ENCODE measurements at places on chromosomes 4 and X.

DNA sequence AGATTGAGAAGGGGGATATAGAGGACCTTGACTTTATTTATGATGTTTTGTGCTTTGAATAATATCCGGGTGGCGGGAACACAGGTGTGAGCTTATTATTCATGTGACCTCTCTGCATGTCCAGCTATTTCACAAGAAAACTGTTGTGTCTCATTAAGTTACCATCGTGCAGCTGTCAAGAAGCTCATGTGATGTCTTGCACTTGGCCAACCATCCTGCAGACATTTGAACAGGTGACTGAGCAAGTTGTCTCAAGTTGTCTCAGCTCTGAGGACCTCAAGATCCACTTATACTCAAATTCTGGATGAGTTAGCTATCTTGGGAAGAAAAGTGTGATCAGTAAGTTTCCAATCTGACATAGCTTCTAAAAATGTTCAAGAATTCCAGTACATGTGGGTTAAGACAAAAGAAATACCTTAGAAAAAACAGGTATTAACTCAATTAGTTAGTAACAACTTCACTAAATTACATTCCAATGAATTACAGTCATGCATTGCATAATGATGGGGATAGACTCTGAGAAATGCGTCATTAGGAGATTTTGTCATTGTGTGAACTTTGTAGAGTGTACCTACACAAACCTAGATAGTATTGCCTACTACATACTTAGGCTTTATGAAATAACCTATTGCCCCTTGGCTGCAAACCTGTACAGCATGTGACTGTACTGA is 462.2 kb downstream of the INPP4B start:
- DNase-seq, result no peak

DNA sequence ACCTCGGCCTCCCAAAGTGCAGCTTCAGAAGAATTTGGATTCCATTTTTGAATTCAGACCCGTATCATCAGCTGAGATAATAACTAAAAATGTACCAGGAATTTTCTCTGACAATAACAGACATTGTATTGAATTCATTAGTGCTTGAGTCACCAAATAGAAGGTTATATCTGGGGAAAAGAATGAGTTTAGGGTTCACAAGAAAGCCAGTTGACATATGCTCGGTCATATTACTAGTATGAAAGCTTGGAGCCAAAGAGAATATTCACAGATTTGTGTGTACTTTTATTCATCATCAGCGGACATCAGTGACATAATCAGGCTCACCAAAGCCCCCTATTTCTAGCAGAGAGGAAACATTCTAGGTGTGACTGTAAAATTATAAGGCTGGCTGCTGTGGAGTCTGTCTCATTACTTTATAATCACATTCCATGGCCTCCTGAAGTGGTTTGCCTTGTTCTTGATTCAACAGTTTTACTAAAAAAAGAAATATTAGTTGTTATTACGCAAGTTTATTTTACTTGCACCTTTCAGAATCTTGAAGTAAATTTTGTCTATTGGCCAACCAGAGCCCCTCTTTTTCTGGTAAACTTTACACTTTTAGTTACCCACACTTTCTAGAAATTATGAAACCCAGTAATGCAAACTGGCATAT is 14.6 kb upstream of the DCTD start:
- DNase-seq, result no peak

DNA sequence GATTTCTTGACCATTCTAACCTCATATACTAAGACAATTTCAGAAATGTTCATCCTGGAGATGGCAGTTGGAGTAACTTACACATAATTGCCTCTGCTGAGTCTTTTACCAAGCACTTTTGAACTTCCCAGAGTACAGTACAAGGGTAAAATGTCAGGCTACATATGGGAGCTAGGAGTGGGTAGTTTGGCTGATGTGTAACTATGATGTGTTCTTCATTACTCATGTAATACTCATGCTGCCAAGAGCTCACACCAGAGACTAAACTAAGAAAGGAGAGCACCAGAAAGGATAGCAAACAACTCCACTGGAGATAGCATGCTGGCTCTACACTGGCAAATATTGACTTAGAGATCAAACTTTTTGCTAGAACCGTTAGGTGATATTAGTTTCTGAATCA is 194.0 kb downstream of the PDGFRA start:
- DNase-seq, result no peak

- DNase-seq, result no peak
Measured at GRCh38 chr4:1285790-1286553, 3.7 kb upstream of the MAEA start.

GRCh38 chr4:183300070-183300469 is 20.0 kb downstream of the CLDN22 start:
- DNase-seq, result no peak

DNA sequence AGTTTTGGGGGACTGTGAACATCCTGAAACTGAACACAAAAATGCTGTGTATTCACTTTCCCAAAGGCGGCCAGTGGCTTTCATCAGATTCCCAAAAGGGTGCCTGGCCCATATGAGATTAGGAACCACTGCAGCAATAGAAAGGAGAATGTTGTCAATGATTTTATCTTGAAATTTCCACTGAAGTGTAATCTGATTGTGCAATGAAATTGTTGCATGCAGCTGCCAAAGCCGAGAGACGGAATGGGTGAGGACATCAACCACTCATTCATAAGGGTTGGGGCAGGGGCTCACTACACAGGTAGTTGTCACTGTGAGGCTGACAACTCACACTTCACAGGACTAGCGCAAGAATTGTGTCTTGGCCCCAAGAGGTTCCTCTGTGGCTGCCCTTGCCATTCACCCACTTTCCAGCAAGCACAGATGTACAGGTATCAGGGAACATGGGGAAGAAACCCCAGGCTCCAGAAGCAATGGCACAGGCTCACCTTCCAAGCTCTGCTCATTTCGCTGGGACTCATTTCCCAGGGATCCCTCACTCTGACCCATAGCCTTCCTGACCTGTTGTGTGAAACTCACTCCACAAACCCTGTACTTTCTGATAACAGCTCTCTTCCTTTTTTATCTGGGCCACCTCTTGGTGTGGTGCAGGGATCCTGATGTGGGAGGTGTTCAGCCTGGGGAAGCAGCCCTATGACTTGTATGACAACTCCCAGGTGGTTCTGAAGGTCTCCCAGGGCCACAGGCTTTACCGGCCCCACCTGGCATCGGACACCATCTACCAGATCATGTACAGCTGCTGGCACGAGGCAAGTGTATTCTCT is 48.8 kb downstream of the BMX start:
- DNase-seq, result no peak

DNA sequence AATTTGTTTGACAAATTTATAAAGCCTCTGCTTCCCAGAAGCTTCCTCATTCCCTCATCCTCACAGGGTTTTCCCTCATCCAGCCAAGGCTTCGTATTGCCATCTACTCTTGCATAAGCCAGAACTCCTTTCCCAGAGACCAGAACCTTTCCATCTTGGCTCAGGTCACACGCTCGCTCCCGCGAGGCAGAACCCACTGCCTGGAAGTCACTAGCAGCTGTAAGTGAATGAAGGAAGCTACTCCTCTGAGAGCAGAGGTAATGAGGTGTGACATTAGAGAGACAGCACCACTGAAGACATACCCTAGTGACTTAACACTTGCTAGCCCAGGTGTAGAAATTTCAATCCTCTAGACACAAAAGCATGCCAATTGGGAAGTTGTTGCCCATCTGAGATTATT is 52.5 kb downstream of the LHFPL1 start:
- peak; percentile 2 for DNase-seq

GRCh38 chrX:19990151-19990555 is 708 bp downstream of the BCLAF3 start:
- no peak for DNase-seq
